ENCODE measurements at places on chromosomes 3 and 15.
A peak's percentile ranks its signal among the peaks of the same experiment; 100 is the strongest.

DNA sequence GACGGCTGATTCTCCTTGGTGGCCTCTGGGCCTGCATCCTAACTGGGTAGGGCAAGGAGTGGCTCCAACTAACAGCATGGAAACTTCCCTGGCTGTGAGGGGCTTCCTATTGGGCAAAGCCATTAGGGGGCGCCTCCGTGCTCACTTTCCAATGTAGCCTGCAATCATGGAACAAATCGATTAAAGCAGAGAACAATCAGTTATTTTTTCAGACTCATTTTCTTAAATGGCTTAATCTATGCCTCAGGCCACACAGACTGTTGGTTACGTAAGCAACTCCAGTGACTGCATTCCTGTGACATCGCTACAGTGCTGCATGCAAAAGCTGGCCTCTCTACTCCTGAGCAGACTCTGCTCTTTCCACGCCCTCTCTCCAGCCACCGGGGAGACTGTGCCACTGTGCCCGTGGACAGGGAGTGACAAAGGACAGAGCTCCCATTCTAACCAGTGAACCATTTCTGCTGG, 278.9 kb downstream of the KLF13 start:
- no peak for DNase-seq

DNA sequence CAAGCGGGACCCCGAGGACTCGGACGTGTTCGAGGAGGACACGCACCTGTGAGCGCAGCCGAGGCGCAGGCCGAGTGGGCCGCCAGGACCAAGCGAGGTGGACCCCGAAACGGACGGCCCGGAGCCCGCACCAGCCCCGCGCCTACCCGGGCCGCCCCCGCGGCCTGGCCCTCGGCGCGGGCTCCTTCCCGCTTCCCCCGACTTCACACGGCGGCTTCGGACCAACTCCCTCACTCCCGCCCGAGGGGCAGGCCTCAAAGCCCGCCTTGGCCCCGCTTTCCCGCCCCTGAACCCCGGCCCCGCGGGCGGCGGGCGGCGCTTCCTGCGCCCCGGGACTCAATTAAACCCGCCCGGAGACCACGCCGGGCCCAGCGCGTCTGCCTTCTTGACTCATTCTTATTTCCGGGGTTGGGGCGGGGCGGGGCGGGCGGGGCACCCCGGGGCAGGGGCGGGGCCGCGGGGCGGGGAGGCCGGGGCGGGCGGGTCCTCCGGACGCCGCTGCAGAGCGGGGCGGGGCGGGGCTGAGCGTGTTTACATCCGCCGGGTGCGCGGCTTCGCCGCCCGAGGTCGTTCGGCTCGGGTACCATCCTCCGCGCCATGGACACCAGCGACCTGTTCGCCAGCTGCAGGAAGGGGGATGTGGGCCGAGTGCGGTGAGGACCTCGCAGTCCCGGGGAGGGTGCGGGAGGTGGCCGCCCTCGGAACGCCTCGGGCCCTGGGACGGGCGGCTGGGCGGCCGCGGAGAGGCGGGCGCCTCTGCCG, at the start of gene ABTB1:
Gene ABTB1, plus strand, starts transcription at position 524 of the 762 bp plus-strand sequence. Its CDS starts 74 bp downstream, at position 598.
- peak; percentile 42 for DNase-seq

DNA sequence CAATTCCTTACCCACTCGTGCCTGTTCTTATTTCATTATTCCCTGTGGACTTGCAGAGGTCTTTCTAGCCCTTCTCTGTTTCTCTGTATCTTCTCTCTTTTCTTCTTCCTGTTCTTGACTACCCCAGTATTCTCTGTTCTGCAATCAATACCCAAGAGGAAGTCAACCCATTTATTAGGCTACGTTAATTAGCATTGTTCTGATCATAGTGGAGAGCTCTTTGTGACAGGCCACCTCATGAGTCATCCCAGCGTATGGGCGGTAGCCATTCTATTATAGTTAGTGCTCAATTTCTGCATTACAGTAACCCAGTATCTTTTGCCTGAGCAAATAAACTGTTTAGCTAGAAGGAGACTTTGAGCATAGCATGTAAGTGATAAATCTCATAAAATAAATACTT, 259.5 kb upstream of the GRM7 start:
- no peak for DNase-seq

DNA sequence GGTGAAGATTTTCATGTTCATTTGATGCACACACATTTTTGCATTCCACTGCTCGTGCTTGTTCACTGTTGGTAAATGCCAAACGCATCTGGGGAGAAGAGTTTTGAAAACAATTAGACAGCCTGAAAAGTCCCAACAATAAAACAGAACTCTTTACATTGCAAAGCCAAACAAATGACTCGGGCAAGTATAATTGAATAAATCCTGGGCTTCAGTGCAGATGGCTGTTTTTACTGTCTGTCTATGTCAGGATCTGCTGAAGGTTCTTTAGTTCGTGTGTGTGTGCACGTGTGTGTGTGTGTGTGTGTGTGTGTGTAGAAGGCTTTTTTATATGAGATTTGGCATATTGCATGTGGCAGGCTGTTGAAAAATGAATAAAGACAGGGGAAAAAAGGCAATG, 277.5 kb upstream of the CDIN1 start:
- DNase-seq, result no peak

- no peak for DNase-seq
These were observed 31.1 kb upstream of the RYR3 start for GRCh38 chr15:33279613-33280205.

DNA sequence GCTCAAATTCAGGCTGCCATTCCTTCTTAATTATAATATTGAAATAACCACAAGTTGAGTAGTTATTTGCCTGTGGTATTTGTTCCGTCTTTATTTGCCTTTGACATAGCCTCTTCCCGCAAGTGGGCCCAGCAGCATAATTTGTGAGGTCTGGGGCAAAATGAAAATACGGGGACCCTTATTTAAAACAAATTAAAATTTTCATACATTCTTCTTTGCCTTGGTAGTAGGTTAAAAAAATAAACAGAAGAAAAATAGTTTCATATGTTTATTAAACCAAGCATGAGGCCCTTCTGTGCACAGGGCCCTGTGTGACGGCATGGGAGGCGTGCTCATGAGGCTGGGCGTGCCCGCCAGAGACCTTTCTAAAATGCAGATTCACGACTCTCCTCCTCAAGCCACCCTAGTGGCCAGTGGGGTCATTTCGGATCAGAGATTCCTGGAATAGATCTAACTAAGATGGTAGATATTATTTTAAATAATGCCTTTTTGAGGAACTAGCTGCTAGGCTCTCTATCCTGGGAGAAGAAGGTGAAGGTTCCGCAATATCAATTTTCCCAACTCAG, 35.4 kb downstream of the MASP1 start:
- no peak for DNase-seq

DNA sequence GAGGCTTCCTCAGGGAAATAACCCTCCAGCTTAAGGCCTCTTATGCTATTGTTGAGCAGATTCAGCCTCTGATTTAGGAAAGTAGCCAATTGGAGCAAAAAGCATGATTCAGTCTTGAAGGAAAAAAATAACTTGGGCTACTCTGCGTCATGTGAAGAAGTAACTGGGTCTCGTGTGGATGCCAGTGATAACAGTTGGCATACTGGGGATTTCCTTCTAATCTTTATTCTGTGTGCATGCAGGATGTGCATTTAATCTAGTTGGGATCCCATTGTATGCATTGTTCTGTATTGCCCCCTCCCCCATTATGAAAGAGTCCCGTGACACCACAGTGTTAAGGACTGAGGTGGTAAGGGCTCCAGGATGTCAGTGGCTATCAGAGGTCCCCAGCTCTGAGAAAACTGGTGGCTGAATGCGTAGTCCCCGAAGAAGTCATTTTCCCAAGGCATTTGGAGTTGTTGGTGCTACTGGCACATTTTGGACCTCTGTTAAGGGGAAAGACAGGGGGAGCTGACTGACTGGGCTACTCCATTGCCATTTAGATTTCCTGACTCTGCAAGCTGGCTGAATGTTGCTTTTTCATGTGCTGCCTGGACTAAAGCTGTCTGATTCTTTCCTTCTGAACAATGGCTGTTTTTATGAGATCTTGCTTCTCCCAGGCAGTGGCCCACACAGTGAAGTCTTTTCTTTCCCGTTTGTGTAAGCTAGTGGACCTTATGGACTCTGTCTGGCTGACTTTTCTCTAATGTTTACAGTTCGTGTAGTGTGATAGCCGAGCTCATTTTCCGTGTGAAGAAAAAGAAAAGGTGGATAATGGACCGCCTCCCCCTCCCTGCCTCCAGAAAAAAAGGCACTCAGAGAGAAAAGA, 38.4 kb upstream of the TRAK1 start:
- no peak for DNase-seq

DNA sequence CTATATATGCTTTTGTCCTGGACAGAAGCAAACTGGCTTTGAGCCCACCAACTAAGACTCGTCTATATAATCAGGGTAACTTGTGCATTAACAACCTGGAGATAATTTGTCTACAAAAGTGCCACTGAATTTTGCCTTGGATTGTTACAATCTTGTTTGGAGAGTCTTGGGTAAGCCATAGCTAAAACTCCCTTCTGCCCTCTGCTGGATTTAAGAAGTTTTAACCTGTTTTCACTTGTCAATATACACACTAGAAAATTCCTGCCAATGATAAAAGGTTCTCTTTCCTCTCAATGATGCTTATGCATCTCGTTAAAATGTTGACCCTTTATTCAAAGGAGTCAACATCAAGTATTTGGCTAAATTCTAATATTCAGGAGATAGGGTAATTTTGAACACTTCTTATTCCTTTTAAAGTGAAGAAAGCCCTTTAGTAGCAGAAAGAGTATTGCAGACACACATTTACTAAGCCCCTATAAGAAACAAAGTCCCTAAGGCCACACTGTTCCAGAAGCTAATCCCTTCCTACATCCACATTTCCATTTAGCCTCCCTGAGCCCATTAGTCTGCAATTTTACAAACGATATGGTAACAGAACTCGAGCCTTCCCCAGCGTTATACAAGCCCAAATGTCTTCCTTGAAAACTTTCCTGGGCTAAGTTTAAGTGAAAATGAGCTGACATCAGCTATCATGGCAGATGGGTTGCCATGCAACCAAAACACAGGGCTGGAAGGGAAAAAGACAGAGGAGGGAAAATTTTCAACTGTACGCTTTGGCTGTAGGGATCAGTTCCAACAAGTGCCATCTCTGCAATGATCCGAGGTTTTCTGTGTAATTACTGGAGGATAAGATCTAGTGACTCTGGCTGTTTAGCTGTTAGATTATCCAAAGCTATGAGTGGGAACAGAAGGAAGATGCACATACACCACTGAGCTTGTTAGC, 75.9 kb upstream of the FGF12 start:
- peak; percentile 18 for DNase-seq

DNA sequence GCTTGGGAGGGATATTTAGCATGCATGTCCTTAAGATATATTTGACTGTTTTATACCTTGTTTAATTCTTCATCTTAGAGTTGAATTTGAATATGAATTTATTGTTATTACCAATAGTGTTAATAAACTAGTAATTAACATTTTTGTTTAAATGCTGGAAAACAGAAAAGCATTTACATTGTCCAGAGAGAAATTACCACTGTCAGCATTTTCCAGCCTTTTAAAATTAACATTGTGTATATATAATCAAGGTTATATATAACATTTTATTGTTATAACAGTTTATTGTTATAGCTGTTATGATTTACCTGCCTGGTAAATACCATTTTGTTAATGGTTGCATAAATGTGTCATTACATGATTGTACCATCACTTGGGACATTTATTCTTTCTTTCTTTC, 8.0 kb upstream of the P4HTM start:
- no peak for DNase-seq

GRCh38 chr3:196661400-196661799, 21.9 kb downstream of the NRROS start:
- DNase-seq, result no peak
